Activated T-helper 17 cell treated with anti-CD3 and anti-CD28 coated beads, Interleukin-2, amount 50 U/mL, for 72 hours (primary cell): ENCODE measurements at places on chromosomes 6 and 20. TPM values are rescaled to one million over a fixed set of nuclear protein-coding genes. Genes with fewer than 3 reads are reported as not detected.
A peak's percentile ranks its signal among the peaks of the same experiment; 100 is the strongest.

GRCh38 chr20:45347936-45348778 is at the start of gene SDC4:
Gene SDC4 (minus strand): TSS chr20:45348424. CDS start chr20:45348384, 40 bp downstream.
- peak within 1 kb of the TSS; percentile 74 for H3K27ac ChIP-seq
- peaks cover 8% of the 10 kb centered on the region for H3K4me1 ChIP-seq
- peak; percentile 82 for ATAC-seq
- peaks cover 30% of the 10 kb centered on the region for H3K36me3 ChIP-seq
- H3K4me3 ChIP-seq, result peak within 1 kb of the TSS; percentile 93
- H3K27me3 ChIP-seq, result no peaks in the 10 kb centered on the region

DNA sequence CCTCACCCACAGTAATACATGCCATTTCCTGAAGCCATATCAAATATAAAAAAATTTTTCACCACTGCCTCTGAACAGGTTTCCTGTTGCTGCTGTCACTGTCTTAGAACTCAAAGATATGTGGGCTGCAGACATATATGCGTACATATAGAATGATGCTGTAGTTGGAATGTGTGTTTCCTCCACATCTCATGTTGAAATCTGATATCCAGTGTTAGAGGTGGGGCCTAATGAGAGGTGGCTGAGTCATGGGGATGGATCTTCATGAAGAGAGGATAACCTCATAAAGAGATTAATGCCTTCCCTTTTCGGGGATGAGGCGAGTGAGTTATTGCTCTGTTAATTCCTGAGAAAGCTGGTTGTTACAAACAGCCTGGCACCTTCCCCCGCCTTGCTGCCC is 7.7 kb upstream of the SCP2D1 start:
- no peaks in the 10 kb centered on the region for H3K36me3 ChIP-seq
- ATAC-seq, result no peak
- no peaks in the 10 kb centered on the region for H3K27me3 ChIP-seq
- H3K4me3 ChIP-seq, result no peak overlapping the region
- no peak overlapping the region for H3K27ac ChIP-seq

GRCh38 chr6:107815846-107816245 is 8.3 kb downstream of the SCML4 start:
- H3K27ac ChIP-seq, result no peak overlapping the region
- H3K27me3 ChIP-seq, result no peaks in the 10 kb centered on the region
- H3K4me3 ChIP-seq, result peak overlapping the region; percentile 95
- ATAC-seq, result no peak

GRCh38 chr6:2186516-2186915 is 58.9 kb downstream of the GMDS start:
- peak; percentile 86 for ATAC-seq
- H3K4me1 ChIP-seq, result peaks cover 4% of the 10 kb centered on the region
- no peak overlapping the region for H3K4me3 ChIP-seq

- peak overlapping the region; percentile 71 for H3K27ac ChIP-seq
- peaks cover 6% of the 10 kb centered on the region for H3K4me1 ChIP-seq
- ATAC-seq, result peak; percentile 97
- no peak overlapping the region for H3K4me3 ChIP-seq
- H3K36me3 ChIP-seq, result no peaks in the 10 kb centered on the region
These were observed 132.8 kb downstream of the CDK19 start for GRCh38 chr6:110682460-110682853.

DNA sequence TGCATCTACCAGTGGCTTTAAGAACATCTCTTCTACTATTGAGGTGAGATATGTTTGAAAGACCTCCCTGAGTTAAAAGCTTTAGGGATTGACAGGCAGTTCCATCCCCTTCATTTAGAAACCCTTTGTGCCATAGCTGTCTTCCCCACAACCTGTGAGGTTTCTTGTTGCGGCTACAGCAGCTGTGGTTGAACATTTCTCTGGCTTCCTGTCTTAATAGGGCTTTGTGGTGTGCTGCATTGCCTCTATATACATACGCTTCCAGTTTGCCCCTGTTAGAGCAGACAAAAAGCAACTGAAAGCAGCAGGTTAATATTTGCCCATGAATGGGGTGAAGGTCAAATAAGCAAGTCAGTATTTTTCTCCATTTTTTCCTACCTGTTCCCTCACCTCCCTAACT is 210.2 kb downstream of the TMEM200A start:
- H3K4me3 ChIP-seq, result peak overlapping the region; percentile 55
- H3K27ac ChIP-seq, result peak overlapping the region; percentile 34
- peaks cover 33% of the 10 kb centered on the region for H3K4me1 ChIP-seq
- no peaks in the 10 kb centered on the region for H3K36me3 ChIP-seq
- H3K27me3 ChIP-seq, result no peaks in the 10 kb centered on the region
- peak; percentile 96 for ATAC-seq

- no peak overlapping the region for H3K4me3 ChIP-seq
- no peak for ATAC-seq
- no peaks in the 10 kb centered on the region for H3K27me3 ChIP-seq
- peaks cover 27% of the 10 kb centered on the region for H3K36me3 ChIP-seq
These were observed 13.2 kb upstream of the PANK2 start for GRCh38 chr20:3876000-3876399.

DNA sequence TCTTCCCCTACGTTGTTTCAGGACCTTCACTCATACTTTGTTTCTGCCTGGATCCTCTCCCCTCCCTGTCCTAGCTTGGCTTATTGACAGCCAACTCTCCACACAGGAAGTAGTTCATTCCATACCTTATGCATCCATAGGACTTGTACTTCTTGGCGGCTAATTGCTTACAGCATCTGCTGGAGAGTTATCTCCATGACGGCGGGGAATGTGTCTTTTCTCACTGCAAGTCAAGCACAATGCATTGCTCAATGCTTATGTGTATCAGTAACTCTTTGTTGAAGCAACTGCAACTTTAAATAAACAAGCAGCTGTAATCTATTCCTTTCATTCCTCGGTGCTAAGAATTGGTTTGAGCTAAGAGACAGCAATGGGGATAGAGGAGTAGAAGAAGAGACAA is 551.3 kb upstream of the EPHA7 start:
- ATAC-seq, result no peak
- H3K4me1 ChIP-seq, result no peaks in the 10 kb centered on the region
- no peaks in the 10 kb centered on the region for H3K36me3 ChIP-seq
- no peaks in the 10 kb centered on the region for H3K27me3 ChIP-seq

DNA sequence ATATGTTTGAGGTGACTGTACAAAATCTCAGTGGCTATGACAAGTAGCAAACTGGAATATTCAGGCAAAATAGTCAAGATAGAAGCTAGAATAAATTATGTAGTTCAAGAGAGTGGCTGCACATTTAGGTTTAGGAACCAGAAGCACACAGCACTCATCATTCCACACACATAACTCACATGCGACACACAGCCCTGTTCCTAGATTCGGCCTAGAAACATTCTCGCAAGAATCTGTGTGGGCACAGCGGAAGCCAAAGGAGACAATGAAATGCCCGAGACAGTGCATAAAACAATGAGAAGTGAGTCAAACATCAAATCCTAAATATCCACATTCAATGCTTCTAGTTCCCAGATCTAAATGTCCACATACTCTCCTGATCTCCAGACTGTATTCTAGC is 9.5 kb upstream of the SUPT3H start:
- H3K4me3 ChIP-seq, result no peak overlapping the region
- H3K36me3 ChIP-seq, result no peaks in the 10 kb centered on the region
- H3K27ac ChIP-seq, result no peak overlapping the region
- peaks cover 6% of the 10 kb centered on the region for H3K4me1 ChIP-seq

- peak; percentile 10 for ATAC-seq
- peaks cover 52% of the 10 kb centered on the region for H3K36me3 ChIP-seq
- no peaks in the 10 kb centered on the region for H3K27me3 ChIP-seq
- H3K4me3 ChIP-seq, result peak overlapping the region; percentile 90
These were observed 54.4 kb upstream of the CEP85L start for GRCh38 chr6:118705544-118706491.

The TSBP1 gene
- not detected for total RNA-seq

The WFDC5 gene
- 5.4 TPM for total RNA-seq

The BMP2 gene
- total RNA-seq, result not detected

The SLC25A27 gene
- total RNA-seq, result 0.13 TPM

The NOP56 gene
- total RNA-seq, result 261 TPM

The CCDC167 gene
- 78.5 TPM for total RNA-seq

The OR10C1 gene
- not detected for total RNA-seq
